Posterior cingulate gyrus (tissue), 11 donors: ENCODE measurements at places on chromosomes 2 and 18.
A peak's percentile ranks its signal among the peaks of the same experiment; 100 is the strongest.

- DNase-seq, result no peak
These were observed 72.8 kb downstream of the MEIS1 start for GRCh38 chr2:66507673-66508201.

DNA sequence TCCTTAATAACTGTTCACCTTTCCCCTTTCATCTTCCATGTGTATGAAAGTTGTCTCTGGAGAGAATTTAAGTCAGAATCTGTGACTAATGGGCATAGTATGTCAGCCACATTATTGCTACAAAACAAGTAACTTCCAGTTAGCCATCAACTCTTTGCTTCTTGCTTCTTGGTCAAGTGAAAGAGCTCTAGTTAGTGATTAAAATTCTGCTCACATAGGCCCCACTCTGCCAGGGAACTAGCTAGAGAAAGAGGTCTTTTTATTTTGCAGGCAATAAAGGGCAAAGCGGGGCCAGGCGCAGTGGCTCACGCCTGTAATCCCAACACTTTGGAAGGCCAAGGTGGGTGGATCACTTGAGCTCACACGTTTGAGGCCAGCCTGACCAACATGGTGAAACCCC, 64.6 kb downstream of the COLEC12 start:
- peak; percentile 39 for DNase-seq

DNA sequence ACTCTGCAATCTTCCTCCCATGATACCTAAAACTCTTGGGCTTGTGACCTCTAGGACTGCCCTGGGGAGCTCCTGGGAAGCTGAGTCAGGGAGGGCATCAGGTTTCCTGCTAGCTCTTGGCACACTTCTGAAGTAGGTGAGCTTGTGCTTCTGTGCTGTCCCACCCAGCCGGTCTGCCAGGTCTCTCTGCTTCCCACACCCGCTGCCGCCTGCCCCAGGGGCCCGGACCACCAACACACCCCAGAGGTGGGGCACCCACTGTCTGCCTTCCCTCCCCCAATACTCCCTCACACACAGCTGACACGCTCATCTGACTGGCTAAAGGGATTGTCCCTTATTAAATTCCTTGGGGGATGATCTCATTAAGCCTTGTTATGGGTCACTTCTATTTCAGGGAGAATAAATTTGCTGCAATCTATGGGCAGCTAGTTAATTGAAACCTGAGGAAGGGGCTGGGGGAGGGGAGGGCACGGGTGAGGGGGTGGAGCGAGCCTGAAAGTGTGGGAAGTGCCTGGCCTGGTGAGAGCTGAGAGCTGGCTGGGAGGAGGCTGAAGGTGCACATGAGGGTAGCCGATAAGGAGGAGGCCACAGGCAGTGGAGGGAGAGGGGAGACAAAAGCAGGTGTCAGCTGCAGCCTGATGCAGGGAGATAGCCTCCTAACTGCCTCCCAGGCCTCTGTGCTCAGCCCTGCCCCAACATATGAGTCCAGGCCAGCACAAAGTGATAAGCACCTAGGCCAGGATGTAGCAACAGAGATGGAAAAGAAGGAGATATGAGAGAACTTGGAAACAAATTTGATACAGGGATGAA, 48.8 kb downstream of the HAUS1 start:
- no peak for DNase-seq

GRCh38 chr2:98893911-98894321, 42.1 kb downstream of the CRACDL start:
- DNase-seq, result no peak

GRCh38 chr18:54157646-54158385, 66.7 kb downstream of the MBD2 start:
- no peak for DNase-seq

- no peak for DNase-seq
These were observed 65.7 kb upstream of the DARS1 start for GRCh38 chr2:136051001-136051724.

DNA sequence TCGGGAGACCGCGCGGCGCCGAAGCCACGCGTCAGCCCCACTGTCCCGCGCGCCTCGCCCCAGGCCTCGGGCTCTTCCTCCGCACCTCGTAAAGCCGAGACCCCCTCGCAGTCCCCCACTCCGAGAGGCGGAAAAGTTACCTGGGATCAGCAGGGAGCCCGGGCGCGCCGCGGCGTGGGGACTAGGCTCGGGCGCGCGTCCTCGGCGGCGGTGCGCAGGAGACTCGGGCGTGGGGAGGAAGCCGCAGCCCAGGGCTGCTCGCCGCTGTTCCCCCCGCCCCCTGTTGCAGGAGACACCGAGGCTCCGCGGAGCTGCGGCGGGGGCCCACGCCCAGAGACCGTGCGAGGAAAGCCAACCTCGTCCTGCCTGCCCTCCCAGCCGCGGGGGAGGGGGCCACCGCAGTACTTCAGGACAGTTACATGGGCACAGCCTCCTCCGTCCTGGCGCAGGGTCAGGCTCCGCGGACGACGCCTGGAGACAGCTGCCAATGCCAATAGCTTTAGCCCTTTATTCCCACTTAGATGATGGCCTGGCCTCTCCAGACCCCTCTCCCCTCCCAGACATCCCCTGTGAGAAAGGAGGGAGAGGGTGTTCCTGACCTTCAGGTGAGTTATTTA, at the start of gene EPB41L3:
EPB41L3 (minus strand) TSS at position 225 of the 617 bp plus-strand sequence. CDS start 54,814 bp downstream, outside the sequence.
- DNase-seq, result peak; percentile 90

DNA sequence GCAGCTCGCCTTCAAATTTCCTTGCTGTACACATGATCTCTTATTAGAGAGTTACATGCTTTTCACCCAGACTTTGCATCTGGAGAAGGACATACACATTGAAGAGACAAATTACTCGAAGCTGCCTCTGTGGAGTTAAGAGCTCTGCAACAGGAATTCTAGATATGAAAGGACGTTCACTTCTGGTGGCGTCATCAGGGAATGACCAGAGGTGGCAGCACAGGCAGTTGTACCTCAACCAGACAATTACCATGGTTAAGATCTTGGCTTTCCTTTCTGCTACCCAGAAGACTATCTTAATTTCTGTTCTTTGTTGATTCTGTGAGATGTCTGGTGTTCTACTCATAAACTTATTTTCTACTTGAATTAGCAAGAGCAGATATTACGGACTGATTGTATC, 39.1 kb upstream of the MC4R start:
- no peak for DNase-seq

DNA sequence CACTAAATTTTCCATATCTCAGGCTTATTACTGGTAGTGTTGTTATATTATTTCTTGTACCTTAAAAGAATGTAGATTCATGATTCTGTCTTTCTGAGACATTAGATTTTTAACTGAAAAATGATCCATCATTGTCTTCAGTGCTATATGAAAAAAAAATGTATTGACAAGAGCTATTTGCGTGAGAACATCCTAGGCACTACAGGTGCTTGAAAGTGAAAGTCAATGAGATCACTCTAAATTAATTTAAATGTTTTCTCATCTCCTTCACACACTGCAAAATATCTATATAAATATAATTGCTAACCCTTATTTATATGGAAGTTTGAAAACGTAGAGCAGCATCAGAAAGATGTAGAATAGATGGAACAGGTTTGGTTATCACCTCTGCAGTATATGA, 684.6 kb downstream of the TRIB2 start:
- no peak for DNase-seq

DNA sequence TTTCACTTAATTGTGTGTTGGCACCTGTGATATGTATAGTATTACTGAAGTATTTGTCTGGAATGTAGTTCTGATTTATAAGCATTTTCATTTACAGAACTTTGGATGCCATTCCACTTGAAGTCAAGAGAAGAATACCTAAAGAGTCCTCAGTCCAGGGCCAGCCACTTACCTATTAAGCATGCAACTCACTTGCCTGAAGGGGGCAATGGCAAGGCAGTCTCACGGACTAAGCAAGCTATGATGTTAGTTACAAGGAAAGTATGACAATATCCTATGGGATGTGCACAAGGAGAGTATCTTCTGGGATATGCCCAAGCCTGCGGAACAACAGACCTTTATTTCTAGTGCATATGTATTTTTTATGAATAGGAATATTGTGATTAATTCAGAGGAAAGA, 369.4 kb upstream of the GCFC2 start:
- DNase-seq, result no peak

GRCh38 chr18:79491081-79491551, 95.4 kb downstream of the NFATC1 start:
- no peak for DNase-seq

DNA sequence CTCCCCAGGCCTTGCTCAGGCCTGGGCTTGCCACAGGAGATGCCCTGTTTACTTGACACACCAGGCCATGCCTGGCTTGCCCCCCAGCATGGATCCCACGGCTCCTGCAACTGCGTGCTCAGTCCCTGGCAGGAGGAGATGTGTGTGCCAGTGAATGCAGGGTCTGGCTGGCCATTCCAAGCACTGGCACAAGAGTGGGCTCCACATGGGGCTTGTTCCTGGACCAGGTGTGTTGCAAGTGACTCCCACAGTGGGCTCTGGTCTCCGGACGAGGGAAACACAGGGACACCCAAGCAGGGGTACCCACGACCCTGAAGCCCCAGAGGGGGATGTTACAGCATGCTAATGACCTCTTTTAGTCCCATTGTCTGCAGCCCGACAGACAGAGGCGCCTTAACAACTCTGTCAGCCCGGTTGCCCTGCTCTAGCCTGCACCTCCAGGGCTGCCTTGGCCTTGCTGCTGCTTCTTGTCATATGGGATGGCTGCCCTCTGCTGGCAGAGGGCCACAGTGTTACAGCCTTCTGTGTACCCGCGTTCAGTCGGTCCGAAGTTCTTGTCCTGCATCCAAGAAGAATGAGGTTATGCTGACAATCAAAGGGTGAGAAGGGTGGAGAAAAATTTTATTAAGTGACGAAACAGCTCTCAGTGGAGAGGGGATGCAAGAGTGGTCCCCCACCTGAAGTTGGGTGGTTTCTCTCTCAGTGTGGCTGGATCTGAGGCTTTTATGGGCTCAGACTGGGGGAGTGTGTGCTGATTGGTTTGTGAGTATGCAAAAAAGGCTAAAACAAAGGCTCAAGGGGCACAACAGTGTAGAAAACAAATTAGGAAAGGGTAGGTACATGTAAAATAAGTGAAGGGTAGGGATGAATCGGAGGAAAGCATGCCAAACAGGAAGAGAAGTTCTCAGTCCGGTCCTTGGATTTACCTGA, 180.4 kb downstream of the MBD5 start:
- no peak for DNase-seq

- DNase-seq, result no peak
These were observed 96.2 kb downstream of the GLI2 start for GRCh38 chr2:120831891-120832290.

DNA sequence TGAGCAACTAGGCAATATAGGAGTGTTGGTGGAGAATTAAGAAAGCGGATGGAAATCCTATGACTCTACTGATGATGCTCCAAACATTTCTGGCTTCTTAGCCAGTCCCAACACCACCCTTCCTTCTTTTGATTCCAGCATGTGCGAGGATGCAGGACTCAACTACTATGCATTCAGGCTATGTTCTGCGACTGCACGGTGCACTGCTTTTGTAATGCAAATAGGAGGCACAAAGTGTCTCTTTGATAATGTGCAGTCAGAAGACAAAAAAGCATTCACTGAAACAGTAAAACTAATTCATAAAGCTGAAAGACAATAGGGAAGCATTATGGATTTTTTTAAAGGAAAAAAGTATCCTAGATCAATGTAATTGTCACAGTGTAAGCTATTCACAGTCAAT, 106.7 kb downstream of the MEIS1 start:
- no peak for DNase-seq

GRCh38 chr18:35083174-35083712, 42.0 kb downstream of the MAPRE2 start:
- no peak for DNase-seq

DNA sequence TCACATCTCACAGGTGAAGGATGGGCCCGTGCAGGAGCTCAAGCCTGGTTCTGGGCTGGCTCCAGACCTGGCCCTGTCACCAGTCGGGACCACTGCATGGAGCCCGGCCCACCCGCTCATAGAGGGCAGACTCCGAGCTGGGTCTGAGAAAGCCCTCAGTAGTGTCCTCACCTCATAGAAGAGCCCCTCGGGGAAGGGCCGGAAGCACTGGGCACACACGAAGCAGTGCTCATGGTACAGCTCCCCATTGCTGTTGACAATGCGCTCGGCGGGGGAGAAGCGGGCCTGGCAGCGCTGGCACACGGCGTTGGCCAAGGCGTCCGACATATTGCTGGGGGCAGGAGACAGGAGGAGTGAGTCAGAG, 11.3 kb downstream of the GPR17 start:
- DNase-seq, result peak; percentile 5
